Astrocyte of the cerebellum (primary cell): ENCODE measurements at places on chromosomes 12 and 14.
A peak's percentile ranks its signal among the peaks of the same experiment; 100 is the strongest.

GRCh38 chr12:110537605-110538409 is 35.7 kb downstream of the RAD9B start:
- no peak for DNase-seq

DNA sequence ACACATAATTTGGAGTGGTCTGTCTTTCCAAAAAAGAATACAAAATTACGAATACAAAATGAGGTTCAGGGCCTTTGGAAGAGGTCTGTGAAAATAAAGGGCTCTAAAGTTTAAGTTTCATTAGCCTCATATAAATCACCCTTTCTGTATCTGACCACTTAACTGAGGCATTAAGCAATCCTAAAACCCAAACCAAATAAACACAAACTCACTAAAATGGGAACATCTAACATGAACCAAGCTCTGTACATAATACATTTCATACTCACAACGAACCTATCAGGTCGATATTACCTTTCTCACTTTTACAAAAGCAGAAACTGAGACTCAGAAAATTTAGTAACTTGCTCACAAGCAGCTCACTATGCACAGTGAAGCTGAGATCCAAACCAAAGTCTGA is 1.1 kb upstream of the CCDC196 start:
- no peak for DNase-seq

- DNase-seq = no peak
Observed at GRCh38 chr12:121516437-121517011, 64.3 kb downstream of the KDM2B start.

GRCh38 chr12:81203671-81204204 is 125.9 kb downstream of the ACSS3 start:
- DNase-seq = no peak

DNA sequence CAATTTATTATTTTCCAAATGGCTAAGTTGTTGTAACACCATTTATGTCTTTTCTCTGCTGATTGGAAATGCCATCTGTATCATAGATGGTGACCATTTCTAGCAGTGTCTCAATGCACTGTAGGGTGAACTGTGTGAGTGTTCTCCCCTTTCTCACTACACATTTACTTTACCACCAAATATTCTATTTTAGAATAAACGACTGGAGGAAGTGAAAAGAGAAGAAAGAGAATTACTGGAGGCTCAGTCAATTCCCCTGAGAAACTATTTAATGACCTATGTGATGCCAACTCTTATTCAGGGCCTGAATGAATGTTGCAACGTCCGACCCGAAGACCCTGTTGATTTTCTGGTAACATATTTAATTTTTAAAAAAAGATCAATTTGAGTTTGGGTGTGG is 15.5 kb upstream of the PAPOLA start:
- DNase-seq = no peak

DNA sequence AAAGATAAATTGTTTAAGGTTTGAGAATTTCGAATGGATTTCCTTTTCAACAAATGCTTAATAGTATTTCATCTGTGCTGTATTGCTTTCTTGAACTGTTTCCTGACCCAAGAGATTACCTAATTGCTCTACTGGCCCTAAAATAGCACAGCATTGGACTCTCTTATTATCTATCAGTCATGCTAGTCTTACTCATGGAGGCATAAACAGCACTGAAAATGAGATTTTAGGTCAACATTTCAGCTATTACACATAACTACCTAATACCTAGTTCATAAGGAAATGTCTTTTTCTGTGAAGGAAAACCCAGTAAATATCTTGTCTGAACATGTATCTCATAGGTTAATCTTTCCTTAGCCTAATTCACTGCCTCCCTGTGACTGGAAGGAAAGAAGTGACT is 4.3 kb upstream of the ABCD2 start:
- DNase-seq = no peak

DNA sequence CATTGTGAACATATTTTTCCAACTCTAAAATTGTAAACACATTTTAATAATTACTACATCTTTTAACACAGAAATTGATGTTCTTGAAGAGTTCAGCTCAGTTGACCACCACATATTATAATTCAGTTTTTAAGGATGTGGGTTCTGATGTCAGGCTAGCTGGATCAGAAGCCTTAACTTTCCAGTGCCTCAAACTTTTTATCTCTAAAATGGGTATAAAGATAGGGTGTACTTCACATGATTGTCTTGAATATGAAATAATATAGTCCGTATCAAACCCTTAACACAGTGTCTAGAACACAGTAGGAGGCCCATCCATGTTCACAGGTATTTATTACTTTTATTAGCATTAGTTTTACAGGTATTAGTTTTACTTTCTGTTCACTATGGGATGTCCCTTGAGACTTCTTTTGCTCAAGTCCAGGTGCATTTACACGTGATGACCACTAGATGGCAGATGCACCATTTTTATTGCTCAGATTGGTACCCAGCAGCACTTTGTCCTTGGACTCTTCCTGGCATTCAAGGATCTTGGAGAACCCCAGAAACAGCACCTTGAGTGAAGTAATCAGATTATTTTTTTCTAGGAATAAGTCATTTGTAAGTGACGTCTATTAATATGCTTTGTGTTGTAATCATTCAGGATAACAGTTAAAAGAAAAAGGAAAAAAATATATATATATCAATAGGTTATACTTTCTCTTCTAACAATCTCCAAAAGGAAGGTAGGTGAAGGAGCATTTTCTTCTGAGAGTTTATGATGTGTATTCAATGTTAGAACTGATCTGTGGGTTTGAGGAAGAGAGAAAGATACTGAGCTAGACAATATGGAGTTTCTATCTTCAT is 580.2 kb downstream of the ETNK1 start:
- DNase-seq = peak; percentile 66

GRCh38 chr12:93788853-93789252 is 111.7 kb downstream of the CRADD start:
- DNase-seq = no peak

GRCh38 chr12:108381787-108382436 is 42.8 kb upstream of the CMKLR1 start:
- no peak for DNase-seq

DNA sequence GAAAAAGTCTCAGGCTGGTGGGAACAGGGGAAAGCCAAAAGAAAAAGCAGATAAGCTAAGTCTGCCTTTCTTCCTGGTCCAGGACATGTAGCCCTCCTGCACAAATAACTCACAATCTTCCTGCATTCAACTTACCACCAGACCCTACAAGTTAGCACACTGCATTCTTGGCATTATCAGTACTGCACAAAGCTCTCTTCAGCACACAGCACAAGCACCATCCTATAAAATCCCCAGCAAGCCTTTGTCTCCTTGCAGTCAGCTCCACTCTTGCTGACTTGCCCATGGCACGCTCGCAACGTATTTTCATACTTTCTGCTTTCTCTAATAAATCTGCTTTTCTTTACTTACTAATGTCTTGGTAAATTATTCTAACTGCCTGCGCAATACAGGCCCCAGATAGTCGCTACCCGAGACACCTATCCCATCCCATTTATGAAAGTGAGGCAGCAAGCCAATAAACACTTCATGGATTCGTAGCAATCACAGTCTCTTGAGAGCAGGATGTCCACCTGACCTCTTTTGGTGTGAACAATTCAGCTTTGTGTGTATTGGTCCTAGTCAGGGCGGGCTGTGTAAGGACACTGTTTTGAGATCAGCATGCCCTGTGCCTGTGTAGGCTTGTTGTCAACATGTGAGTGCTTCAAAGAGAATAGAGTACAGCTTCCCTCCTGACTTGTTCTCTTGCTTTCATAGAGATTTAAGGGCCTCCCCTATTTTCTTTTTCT is 49.0 kb downstream of the TMEM117 start:
- DNase-seq = no peak

DNA sequence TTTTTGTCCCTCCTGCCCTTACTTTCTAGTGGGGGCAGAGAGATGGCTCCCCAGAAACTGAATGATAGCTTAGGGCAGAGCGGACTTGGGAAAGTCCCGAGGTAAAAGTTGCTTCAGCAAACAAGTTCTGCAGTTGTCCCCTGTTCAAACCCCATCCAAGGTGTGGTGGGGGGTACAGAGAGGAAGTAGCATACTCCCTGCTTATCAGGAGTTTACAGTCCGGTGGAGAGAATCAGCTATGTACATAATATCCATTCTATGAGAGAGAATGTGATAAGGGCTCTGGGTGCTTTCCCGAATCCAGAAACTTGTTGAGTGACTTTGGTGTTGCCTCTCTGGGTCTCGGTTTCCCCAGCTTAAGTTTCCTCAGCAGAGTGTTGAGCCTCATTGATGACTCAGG is 40.4 kb upstream of the VRK1 start:
- DNase-seq = no peak

- no peak for DNase-seq
Observed at GRCh38 chr14:62079038-62079437, 316.8 kb downstream of the SNAPC1 start.

- DNase-seq = no peak
Observed at GRCh38 chr12:91483471-91483985, 300.9 kb upstream of the DCN start.

GRCh38 chr12:85626001-85626783 is 210.0 kb downstream of the RASSF9 start:
- peak; percentile 37 for DNase-seq

GRCh38 chr12:52839436-52840105 is 5.5 kb upstream of the KRT79 start:
- DNase-seq = no peak

- DNase-seq = no peak
Observed at GRCh38 chr12:75721796-75722195, 210.4 kb upstream of the KRR1 start.

DNA sequence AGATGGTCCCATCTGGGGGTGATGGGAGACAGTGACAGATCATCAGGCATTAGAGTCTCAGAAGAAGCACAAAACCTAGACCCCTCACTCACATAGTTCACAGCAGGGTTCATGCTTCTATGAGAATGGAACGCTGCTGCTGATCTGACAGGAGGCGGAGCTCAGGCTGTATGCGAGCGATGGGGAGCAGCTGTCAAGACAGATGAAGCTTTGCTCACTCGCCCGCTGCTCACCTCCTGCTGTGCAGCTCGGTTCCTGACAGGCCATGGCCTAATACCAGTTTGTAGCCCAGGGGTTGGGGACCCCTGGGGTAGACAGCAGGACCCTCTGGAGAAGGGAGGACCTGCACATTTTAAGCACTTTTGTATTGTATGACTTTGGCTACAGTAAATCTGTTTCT is 111.2 kb downstream of the LGMN start:
- no peak for DNase-seq

GRCh38 chr12:26452511-26452910 is 257.1 kb downstream of the SSPN start:
- no peak for DNase-seq

DNA sequence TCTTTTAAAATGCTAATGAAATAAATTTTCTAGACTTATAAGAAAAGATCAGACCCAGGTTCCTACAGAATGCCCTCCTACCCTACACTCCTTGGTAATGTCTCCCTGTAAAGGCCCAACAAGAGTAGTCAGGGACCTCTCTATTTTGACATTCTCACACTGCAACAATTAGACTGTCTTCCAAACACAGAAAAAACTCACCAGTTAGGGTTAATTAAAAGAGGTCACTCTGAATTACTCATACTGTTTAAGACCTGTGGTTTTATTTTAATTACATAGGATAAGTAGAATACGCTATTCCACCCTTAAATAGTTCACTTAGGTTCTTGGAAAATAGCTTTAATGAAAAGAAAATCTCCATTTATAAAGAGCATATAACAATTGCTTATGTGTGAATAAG is 142.4 kb downstream of the ITPR2 start:
- DNase-seq = no peak

DNA sequence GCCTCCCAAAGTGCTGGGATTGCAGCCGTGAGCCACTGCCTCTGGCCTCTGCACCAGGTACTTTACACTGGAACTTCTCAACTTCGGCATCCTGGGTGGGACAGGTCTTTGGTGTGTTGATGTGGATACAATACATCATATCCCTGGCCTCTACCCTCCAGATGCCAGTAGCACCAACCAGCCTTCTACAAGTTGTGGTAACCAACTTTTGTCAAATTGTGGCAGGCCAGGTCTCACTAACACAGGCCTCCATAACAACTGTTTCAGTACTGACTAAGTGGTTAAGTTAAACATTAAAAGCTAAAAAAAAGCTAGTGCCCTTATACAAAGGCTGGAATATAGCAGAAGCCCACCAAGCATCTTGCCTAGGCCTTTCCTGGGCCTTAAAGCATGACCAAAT is 232.9 kb downstream of the PCNX1 start:
- DNase-seq = no peak

- DNase-seq = no peak
Observed at GRCh38 chr12:104998423-104999346, 12.6 kb downstream of the NOPCHAP1 start.

DNA sequence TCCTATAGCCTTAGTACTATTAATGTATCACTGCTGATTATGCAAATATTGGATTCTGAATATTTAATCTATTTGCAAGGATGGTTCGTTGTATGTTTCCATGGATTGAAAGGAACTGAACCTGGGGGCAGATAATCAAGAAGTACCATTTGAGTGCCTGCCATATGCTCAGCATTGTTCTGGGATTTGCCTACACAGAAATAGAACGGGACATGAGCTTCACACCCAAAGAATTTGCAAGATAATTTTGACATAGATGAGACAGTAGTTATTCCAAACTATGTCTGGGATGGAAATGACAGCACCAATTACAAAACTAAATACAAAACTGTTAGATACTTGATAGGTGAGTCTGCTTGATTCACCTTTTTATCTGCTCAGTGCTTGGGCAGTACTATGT is 132.7 kb upstream of the NPAS3 start:
- no peak for DNase-seq

- no peak for DNase-seq
Observed at GRCh38 chr14:40269436-40269835, 837.2 kb upstream of the FBXO33 start.

DNA sequence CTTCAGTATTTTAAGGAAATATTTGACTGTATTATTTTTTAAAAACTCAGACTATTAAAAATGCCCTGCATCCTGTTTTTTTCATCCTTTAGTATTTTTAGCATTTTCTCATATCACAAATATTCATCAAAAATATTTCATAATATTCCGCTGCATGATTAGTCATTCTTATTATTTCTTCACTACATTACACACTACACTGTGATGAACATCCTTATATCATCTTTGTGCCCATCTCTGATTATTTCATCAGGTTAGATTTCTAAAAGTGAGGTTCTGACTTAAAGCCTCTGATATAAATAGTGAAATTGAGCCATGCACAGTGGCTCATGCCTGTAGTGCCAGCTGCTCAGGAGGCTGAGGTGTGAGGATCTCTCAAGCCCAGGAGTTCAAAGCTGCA is 8.1 kb downstream of the COCH start:
- no peak for DNase-seq

DNA sequence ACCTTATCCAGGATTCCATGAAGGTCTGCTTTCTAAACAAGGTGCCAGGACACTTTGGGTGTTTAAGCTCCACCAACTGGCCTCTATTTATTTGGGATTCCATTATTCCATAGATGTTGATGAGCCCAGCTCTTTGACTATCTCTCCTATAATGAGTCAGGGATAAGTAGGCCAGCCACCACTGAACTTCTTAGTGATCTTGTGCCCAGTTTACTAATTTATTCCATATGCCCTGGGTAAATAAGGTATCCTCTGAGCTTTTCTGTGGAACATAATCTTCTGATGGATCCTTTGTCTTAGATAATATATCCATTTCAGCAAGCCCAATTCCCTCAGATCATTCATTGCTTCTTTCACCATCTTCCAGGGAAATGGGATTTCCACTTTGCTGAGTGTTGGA is 535.0 kb downstream of the FOXG1 start:
- no peak for DNase-seq

GRCh38 chr12:106108185-106108835 is 30.4 kb downstream of the NUAK1 start:
- DNase-seq = peak; percentile 60
